CD4-positive, alpha-beta T cell (primary cell): ENCODE measurements at places on chromosomes 1 and 21. TPM values are rescaled to one million over a fixed set of nuclear protein-coding genes. Genes with fewer than 3 reads are reported as not detected.

Gene C4BPA
- total RNA-seq = not detected

Gene ZC3H12A
- 165 TPM for total RNA-seq

Gene IL20
- not detected for total RNA-seq

Gene CDA
- total RNA-seq = 0.38 TPM

Gene CELA2A
- total RNA-seq = not detected

Gene SYNC
- not detected for total RNA-seq

Gene TRAF3IP3
- total RNA-seq = 290 TPM

Gene KRTAP7-1
- total RNA-seq = not detected
